ENCODE measurements at places on chromosomes 5 and 9.

- DNase-seq, result no peak
Observed at GRCh38 chr5:90930756-90931431, 372.3 kb downstream of the ADGRV1 start.

DNA sequence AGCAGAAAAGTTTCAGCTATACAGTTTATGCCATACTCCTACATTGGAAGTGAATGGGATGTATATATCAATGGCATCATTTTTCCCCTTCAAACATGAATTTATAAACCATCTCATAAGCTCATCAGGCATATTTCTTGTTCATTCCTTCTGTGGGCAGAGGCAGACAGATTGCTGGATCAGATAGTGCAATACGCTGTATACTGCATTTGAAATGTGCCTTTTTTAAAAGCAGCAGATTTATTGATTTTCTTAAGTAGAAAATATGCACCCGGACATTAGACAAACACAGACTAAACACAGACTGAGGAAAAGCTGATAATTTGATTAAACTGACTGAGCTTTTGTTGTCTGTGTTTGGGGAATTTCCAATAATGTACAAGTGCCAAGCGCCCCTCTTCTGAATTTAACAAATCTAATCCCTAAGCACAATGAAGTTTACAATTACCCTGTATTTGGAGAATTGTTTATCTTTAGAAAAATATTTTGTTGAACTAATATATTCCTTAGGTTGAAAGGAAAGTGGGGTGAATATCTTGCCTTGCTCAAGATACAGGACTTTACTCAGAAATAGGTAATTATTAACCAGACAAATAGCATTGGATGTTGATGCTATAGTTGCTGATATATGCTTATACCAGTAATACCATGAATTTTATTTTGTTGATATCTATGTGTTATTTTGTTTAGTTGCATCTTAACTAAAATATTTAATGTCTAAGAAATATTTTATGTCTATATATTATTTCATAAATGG lies 566.6 kb upstream of the MEF2C start:
- no peak for DNase-seq

DNA sequence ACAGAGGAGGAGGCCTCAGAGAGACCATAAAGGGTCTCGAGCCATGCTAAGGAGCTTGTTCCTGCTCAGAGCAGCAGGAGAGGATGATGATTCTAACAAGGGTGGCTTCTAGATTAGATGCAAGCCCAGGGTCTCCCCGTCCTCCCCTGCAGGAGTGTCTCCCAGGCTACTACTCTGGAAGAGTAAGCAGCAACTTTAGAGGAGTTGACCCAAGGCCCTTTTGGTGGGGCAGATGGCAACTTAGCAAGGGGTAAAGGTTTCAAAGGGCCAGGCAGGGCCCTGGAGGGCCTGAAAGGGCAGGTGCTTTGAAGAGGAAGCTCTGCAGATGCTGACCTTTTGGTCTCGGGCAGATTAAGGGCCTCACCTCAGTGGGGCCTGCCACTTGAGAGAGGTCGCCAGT lies 174.9 kb downstream of the GABBR2 start:
- DNase-seq, result no peak

- DNase-seq, result no peak
Observed at GRCh38 chr5:148020257-148020988, 43.4 kb upstream of the SPINK5 start.

GRCh38 chr5:172283020-172283861 lies at the start of gene UBTD2:
Gene UBTD2 (minus strand): TSS chr5:172283764. CDS start chr5:172283665, 99 bp downstream.
- DNase-seq, result peak; percentile 54

- peak; percentile 13 for DNase-seq
Observed at GRCh38 chr5:174935854-174936474, 211.6 kb downstream of the MSX2 start.

GRCh38 chr5:114702136-114702535 lies 340.3 kb downstream of the KCNN2 start:
- DNase-seq, result no peak

- DNase-seq, result no peak
Observed at GRCh38 chr5:156221816-156222215, 105.1 kb upstream of the SGCD start.

- DNase-seq, result no peak
Observed at GRCh38 chr9:133924453-133924852, 67.7 kb downstream of the VAV2 start.

DNA sequence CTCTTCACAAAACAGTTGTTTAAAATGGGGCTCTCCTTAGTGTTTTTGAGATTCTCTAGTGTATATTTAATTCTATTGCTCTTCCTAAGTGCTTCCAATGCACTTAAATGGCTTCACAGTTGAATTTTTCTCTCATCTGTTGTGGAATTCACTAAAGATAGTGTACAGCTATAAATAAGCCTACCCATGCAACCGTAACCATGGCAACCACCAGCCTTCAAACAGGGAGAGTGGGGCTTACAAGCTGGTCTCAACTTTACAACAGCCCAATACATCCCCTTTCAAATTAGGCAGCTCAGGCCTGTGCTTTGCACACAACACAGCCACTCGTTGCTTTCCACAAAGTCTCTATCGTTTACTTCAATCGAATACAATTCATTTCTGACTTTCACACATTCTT lies 144.0 kb upstream of the PLPPR1 start:
- no peak for DNase-seq

DNA sequence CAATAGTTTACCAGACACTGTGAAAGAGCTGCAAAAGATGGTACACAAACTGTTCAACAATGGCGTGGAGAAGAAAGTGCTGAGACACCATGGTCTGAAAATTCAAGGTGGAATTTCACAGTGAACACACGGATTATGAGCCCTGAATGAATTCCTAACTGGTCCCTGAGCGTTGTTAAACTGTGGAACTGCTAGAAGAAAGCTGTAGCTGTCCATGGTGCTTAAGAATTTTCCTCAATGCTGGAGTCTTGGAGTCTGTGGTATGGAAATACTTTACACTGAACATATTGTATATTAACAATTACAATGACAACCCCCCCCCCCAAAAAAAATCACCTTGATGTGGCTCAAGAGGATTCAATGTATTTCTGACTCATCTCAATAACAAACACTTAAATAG lies 68.5 kb downstream of the SLC24A2 start:
- no peak for DNase-seq

DNA sequence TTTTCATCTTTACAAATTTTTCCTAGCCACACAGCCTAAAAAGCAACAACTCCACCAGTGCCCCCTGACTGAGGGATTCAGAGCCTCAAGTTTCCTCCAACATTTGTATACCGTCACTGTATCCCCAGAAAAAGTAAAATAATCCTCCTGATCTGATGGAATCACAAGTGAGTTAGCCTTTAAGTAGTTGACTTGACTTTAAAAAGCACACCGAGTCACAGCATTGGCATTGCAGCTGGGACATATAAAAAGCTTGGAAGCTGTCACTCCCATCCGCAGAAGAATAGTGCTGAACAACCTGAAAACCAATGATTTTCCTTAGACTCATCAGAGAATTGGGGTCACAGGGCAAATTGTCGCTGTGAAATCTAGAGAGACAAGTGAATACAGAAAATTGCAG lies 41.6 kb upstream of the FBN2 start:
- DNase-seq, result no peak

DNA sequence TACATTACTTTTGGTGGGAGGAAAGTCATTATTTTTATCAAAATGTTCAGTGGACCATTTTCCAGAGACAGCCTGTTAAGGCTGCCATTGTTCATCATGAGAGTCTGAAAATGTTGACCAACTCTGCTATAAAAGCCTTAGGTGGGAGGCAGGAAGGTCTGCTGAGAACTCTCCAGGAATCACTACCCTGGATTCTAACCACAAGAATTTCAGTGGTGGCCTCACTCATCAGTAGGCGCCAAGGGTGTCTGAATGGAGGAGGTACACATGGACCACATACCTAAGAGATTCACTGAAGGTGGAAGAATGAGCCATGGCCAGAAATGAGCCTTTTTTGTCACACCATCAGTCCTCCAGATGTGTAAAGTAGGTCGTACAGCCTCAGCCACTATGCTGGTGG lies 21.0 kb upstream of the TLX3 start:
- no peak for DNase-seq

GRCh38 chr9:122051351-122052321 lies 41.5 kb downstream of the TTLL11 start:
- no peak for DNase-seq

GRCh38 chr9:35136866-35137265 lies 21.2 kb upstream of the ATOSB start:
- no peak for DNase-seq

GRCh38 chr5:95102687-95103086 lies 182.2 kb downstream of the MCTP1 start:
- no peak for DNase-seq

DNA sequence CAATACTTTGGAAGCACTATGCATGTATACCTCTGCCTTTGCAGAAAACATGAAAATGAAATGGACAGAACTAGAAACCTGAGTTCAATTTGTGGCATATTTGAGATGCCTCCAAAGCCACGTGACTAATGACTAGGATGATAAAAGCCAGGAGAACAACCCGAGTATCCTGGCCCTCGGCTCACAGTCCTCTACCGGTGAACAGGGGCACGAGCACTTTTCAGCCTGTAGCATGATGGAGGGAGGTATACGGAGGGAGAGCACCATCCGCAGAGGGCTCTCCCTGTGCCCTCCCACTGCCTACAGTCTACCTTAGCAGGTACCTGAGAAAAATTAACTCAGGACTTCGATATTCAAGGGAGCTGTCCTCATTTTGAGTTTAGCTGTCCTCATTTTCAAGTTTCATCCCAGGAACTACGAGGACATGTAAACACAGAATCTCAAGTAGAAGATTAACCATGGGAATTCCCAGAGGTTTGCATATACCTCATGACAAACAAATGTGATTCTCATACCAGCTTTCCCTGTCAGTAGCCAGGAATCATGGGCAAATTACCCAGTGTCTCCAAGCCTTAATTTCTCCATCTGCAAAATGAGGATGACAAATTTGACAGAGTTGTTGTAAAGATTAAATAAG lies 249.3 kb downstream of the DNAH5 start:
- no peak for DNase-seq

- DNase-seq, result peak; percentile 57
Observed at GRCh38 chr5:109689740-109690241, at the start of gene MAN2A1. Gene MAN2A1 (plus strand): TSS chr5:109689927. CDS start chr5:109690418, 491 bp downstream.

DNA sequence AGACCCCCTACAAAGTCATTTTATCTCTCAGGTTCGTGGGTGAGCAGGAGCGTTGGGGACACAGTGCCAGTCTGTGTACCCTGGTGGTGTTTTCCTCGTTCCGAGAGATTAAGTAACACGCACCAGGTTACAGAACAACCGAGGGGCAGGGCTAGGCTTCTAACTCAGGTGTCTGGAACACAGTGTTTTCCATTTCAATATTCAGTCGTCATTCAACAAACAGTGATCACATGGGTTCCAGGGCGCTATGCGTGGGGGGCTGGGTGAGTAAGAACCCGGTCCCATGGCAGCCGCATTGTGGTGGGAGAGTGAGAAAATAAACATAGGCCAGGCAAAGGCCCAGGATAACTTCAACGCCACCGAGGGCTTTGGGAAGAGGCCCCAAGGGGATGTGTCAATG lies 55.9 kb upstream of the RNU6ATAC start:
- no peak for DNase-seq

GRCh38 chr9:96071815-96072124 lies 196.3 kb downstream of the ERCC6L2 start:
- no peak for DNase-seq

DNA sequence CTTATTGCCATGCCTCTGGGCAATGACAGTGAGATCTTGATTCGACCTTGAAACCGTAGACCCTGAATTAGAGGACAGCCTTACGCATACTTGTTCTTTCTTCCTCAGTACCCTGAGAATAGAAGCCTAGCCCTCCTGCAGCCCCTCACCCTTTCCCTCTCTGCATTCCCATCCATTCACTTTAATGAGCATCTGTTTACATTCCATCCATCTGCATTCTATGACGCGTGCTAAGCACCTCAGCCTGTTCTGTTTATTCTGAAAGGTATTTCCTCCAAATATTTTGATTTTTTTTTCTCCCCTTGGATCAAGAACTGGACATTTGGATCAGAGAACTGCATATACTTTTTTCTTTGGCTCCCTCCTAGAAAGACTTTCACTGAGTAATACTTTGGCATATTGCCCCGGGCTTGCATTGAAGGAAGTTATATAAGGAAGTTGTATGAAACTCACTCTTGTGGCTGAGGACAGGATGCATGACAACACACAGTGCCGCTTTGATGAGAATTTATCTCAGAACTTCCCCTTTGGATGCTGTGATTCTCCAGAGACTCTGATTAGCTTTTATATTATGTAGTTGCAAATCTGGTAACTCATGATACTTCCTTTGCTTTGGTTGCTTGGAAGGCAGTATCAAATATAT lies 15.7 kb downstream of the TMEM8B start:
- DNase-seq, result no peak
